ENCODE measurements at places on chromosomes 13 and 19. TPM values are rescaled to one million over a fixed set of nuclear protein-coding genes. Genes with fewer than 3 reads are reported as not detected.

Gene PSG1
- 14.4 TPM for polyA plus RNA-seq

- DNase-seq: no peak
These were observed 19.6 kb downstream of the MTMR6 start for GRCh38 chr13:25267715-25268114.

DNA sequence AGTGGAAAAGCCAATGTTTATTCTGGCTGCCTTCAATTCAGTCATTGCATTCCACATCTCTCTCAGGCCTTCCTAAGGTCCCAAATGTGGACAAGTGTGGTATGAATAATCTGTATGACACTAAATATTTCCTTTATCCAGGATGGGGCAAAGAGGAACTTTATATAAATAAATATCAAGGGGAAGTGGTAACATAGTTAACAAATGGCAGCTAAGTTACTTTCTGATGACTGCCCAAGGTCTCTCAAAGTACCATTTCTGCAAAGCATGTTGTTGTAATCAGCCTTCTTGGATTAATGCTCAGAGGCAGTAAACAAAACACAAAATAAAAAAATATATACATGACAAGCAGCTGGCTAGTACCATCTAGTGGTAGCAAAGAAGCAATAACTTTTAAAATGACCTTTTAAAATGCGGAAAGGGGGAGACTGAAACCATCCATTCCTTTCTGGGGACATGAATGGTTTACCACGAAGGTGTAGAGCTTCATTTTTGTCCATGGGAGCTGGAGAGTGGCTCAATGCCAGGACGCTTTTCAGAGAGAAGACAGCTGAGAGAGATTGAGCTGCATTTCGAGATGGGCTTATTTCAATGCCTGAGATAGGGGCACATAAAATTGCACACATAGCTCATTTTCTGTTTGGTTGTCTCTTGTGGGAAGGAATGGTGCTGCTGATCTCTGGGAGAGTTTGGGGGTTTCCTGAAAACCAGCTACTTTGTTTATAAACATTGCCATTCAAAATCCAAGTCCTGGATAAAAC is 259.2 kb downstream of the RFC3 start:
- DNase-seq: peak; percentile 55

GRCh38 chr19:35712567-35713505 is 5.0 kb upstream of the KMT2B start:
- DNase-seq: no peak

Gene ERFL
- 0.04 TPM for polyA plus RNA-seq

Gene CNMD
- not detected for polyA plus RNA-seq

DNA sequence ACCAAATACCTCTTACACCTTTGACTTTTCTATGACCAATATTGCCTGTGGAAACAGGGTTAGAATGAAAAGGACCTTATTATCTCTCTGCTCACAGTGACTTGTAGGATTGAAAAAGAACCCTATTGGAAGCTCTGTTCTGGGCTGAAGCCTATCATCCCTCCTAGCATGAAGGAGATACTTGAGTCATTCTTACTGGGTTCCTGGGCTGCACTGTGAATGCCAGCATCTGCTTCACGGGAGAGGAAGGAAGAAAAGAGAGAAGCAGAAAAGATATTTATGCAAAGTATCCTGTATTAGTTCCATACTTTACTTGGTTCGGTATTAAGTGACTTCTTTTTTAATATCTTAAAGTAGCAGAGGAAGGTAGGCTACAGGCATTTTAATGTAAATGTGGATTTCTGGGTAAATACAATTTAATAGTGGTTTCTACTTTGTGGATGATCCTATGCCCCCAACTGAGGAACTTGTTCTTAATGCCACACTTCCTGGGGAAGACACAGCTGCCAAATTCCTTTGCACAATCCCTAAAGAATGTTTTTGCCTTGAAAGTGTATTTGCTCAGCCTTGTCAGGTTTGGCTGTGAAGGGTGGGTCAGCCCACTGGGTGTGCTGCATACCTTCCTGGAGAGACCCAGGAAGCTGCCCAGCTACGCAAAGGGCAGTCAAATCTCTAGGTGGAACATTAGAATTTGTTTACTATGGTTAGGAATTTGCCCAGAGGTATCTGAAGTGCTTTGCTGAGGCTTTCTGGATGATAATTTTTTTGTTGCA is 13.7 kb upstream of the SCEL start:
- no peak for DNase-seq

DNA sequence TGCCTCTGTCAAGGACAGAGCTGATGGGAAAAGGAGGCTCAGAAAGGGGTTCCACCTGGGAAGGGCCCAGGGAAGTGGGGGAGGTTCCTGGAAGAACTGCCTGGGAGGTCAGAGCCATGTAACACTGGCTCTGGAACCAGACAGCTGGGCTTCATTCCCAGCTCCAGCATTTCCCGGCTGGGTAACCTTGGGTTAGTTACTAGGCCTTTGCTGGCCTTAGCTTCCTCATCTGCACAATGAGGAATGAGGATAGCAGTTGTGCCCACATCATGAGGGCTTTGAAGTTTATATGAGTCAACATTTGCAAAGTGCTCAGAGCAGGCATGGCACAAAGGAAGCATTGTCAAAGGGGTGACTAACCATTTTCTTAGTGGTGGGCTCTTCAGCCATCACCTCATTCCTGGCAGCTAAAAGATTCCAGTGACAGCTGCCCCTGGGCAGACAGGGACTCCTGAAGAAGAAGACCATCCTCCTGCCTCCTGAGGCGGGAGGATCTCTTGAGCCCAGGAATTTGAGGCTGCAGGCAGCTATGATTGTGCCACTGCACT is 1.7 kb upstream of the DNAJB1 start:
- no peak for DNase-seq

DNA sequence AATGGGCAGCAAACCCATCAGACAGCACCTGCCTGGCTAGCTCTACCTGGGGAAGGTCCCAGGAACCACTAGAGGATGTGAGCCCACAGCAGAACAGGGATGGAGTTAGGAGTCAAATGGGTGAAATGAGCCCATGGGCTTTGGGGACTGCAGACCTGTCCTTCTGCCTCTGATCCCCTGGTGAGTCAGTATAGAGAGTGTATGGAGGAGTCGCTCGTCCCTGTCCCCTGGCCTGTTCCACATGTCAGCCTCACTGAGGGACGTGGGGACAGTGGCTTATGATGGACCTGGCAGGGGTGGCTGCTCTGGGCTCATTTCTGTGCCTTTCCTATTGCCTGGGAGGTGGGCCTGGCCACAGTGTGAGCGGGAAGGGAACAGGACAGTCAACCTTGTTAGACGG is 4.0 kb downstream of the CEACAM1 start:
- no peak for DNase-seq

Gene CYP4F11
- not detected for polyA plus RNA-seq

Gene ZNF582
- 3.5 TPM for polyA plus RNA-seq

Gene ACER1
- 0.10 TPM for polyA plus RNA-seq

DNA sequence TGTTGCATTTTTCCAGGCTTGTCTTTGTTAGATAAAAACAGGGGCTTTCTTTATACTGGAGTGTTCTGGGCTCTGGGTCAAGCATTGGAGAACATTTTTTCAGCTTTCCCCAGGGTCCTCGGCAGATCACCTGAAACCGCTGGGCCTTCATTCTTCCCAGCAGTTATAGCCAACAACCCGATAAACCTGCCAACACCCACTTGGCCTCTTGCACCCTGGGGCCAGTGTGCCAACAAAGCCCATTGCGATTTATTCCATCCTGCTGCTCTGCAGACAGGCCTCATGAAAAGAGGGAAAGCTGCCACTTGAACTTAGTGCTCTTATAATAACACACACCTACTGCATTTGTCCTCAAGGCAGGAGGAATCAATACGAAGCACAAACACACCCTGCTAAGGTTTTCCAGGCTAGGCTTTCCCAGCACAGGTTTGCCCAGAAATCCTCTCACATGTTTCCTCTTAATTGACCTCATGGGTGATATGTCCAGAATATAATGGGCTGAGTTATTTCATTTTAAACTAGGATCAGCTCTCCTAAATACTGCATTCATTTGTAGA is 669.3 kb downstream of the LIG4 start:
- DNase-seq: no peak

Gene IL4I1
- polyA plus RNA-seq: 0.12 TPM

DNA sequence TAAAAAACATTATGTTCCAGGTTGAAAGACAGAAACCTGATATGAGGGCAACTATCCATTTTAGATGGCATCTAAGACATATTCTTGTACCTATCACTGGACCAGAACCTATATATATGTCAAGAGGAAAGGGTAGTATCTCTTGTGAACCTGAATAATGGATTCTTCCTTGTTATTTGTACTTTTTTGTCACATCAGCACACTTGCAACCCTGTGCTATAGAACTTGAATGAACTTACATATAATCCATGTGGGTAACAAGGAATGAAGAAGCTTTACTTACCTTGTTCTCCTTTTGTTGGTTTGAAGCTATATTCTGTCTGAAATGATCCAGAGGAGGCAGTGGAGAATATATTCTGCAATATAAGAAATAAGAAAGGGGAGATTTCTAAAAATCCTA is 483.7 kb upstream of the ATXN8OS start:
- DNase-seq: no peak

DNA sequence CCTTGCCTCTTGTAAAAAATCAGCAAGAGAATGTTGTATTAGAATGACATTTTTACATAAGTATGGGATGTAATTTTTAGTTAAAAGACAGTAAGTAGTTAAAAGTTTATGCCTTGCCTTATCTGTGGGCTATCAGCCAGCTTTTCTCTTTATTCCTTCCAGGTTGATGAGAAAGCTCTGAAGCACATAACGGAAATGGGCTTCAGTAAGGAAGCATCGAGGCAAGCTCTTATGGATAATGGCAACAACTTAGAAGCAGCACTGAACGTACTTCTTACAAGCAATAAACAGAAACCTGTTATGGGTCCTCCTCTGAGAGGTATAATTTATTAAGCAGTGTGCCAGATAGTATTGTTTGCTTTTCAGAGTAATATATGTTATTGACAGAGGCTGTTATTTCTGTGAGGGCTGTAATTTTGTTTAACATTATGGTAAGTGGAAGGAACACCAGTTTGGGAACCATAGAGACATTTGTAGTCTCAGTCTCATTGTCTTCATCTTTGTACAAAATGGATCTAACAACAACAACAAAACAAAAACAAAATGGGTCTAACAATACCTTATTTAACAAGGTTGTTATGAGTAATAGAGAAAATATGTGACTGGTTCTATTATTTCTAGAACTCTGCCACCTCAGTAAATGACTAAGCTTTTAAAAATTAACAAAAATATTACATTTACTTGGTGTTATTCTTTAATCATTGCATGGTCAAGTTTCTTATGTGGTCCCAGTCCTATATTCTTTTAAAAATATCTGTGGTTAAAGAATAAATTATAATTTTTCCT is 112.8 kb downstream of the TDRD3 start:
- no peak for DNase-seq

GRCh38 chr13:35894636-35895035 is 236.5 kb downstream of the DCLK1 start:
- DNase-seq: no peak

Gene VN1R4
- not detected for polyA plus RNA-seq

Gene SCN1B
- 6.2 TPM for polyA plus RNA-seq

DNA sequence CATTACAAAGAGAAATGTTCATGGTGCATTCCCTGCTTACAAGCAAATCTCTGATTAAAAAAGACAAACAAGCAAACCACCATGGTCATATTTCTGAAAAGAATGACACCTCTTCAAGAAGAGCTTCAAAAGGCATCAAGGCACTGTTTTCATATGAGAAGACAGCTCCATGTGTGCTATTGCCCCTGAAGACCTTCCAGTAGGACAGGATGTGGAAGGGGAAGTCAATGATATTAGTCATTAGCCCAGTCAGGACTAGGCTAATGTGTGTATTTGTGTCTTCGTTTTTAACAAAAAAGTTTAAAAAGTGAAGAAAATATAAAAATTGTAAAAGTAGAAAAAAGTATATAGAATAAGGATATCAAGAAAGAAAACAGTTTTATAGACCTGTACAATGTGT is 534.7 kb upstream of the ARGLU1 start:
- no peak for DNase-seq

DNA sequence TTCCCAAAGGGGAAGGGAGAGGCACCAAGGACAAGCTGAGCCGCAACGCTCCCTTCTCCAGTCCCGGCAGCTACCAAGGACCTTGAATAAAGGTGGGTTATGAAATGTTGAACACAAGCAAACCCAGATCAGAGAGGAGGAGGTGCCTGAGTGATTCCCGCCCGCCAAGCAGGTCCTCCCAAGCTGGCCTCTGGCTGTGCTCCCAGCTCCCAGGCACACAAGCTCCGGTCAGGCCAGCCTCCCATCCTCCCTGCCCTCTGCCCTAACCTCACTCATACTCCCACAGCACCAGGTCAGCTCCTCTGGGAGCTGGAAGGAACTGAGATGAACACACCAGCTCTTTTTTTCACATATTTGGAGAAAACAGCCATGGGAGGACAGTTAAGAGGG is 3.7 kb downstream of the NAPA start:
- DNase-seq: no peak

Gene NCAN
- polyA plus RNA-seq: not detected

- no peak for DNase-seq
These were observed 148.2 kb downstream of the DCT start for GRCh38 chr13:94331281-94331680.

Gene GARIN5A
- 0.56 TPM for polyA plus RNA-seq

- DNase-seq: no peak
These were observed 38.0 kb upstream of the DOCK9 start for GRCh38 chr13:99015606-99016490.

DNA sequence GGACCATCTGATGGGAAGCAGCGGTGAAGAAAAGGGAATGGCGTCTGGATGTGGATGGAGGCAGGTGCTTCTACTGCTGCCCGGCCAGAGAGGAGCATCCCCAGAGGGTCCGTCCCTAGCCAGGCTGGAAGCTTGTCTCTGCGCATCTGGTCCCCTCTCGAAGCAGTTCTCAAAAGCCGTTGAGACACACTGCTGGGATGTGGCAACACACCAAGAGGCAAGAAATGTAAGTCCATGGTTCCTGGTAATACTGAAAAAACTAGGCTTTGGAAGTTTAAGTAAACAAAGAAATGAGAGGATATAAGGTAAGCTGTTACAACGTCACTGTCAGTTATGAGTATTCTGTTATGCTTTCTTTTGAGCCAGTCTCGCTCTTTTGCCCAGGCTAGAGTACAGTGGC is 15.1 kb upstream of the FFAR2 start:
- no peak for DNase-seq

GRCh38 chr13:94308832-94309231 is 170.7 kb downstream of the DCT start:
- no peak for DNase-seq

GRCh38 chr13:62524061-62524460 is 1108.4 kb upstream of the PCDH20 start:
- DNase-seq: no peak

DNA sequence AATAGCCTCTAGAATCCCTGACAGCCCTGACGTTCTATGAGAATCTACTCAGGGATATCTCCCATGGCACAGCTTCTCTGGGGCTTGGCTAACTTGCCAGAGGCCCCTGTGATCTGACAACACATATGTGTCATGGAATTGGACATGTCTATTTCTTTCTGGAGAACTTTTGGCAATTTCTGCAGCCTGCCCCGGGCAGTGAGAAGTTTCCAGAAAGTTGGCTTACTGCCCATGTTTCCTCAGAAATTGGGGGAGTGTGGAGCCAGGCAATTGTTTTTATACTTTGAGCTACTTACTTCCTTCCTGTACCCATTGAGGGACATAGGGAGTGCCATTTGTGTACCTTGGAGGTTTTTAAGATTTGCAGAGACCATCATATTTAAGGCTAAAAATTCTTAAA is 98.9 kb downstream of the FLT1 start:
- DNase-seq: no peak

GRCh38 chr13:67042556-67042955 is 187.6 kb downstream of the PCDH9 start:
- DNase-seq: no peak

Measured in BJ (cell line).